ENCODE measurements at places on chromosomes 16 and 17.
A peak's percentile ranks its signal among the peaks of the same experiment; 100 is the strongest.

- DNase-seq = no peak
Observed at GRCh38 chr16:30104492-30104891, 8.5 kb upstream of the YPEL3 start.

DNA sequence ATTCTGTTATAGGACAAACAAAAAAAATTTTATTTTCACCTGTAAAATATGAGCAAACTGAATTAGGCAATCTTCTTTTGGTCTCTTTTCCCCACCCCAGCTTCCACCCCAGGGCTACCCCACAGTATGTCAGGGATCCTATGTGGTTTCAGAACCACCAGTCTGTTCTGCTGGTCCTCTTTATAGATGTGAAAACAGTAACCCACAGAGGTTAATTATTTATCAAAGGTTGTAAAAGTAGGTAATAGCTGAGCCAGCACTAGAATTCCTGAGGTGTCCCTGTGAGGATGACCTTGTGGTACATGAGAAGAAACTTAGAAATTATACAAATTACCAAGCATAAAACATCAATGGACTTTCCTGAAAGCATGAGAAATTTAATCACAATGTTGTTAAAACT, 428.7 kb downstream of the CNTNAP4 start:
- DNase-seq = no peak

DNA sequence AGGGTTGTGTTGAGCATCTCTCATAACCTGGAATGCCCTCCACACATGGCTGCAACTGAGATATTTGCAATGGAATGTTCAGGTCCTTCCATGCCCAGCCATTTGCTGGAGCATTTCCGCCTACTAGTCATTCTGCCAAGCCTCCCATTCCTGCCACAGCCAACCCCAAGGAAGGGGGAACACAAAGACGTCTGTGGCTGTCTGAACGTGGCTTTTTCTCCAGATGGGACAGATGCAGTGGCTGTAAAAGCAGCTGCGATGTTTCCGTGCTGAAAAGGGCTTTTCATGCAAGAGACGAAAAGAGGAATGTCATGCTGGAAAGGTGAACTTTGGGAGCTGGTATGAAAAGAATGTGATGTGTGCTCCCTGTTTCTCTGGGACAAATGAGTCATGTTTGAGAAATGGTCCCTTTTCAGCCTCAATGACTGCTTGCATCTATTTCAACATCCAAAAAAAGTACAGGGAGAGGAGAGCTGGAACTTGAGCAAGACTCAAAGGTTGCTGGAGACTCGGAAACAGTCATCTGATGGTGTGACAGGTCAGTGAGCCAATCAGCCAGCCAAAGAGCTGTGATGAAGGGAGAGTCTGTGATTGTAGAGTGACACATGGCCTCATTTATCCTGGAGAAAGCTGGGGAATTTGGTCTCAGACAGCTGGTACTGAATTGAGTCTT, 208.9 kb downstream of the SHISA9 start:
- peak; percentile 67 for DNase-seq

DNA sequence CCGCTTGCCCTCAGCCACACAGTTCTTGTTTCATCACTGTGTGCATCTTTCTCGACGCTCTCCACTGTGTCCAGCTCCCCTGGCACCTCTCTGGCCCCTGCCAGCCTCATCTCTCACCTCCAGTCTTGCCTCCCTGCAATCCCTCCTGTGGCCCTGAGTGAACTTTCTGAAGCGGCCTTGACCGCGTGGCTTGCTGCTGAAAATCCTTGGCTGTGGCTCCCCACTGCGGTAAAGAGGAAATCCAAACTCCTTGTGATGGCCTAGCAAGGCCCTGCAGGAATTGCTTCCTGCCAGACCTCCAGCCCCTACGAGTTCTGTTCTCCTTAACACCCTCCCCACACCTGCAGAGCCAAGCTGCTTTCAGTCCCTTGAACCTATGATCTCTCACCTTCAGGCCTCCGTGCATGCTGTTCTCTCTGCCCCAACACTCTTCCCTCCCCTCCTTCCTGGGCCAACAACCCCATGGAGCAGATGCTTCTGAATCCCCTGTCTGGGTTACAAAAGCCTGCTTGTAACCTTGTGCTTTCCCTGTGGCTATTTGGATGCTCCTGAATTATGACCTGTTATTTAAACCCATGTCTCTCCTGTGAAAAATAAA, 33.6 kb upstream of the BRD7 start:
- no peak for DNase-seq

DNA sequence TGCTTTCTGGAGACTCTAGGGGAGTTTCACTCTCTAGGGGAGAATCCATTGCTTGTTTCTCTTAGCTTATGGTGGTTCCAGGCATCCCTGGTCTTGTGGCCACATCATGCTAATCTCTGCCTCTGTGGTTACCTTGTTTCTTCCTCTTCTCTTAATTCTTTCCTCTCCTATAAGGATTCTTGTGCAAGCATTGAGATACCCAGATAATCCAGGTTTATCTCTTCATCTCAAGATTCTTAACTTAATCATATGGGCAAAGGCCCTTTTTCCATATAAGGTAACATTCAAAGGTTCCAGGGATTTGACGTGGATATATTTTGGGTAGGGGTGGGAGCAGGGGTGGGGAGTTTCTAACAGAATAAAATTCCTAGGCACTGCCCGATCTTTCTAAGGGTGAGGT, 32.6 kb downstream of the FAM20A start:
- DNase-seq = no peak

DNA sequence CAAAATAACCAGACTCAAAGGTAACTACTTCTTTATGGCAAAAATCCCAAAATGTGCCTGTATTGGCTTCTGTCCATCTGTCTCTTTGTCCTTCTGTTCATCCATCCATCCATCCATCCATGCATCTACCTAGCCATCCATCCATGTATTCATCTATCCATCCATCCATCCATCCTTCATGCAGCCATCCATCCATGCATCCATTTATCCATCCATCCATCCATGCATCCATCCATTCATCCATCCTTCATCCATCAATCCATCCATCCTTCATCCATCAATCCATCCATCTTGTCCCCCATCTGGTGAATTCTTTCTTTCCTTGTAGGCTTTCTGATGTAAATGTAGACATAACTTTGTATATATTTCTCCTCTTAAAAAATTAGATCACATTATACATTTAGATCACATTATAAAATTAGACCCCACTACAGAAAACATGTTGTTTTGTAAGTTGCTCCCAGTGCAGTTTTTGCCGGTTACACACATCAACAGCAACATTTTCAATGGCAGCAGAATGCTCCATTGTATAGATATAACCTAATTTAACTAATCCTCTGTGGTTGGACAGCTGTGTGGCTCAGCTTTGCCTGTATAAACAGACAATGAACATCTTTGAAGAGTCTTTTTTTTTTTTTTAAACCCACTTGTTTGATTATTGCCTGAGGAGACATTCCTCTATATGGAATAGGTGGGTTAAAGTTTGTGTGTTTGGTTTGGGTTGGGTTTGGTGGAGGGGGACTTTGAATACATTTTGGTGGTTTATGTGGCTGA, 72.0 kb downstream of the MSI2 start:
- DNase-seq = no peak

DNA sequence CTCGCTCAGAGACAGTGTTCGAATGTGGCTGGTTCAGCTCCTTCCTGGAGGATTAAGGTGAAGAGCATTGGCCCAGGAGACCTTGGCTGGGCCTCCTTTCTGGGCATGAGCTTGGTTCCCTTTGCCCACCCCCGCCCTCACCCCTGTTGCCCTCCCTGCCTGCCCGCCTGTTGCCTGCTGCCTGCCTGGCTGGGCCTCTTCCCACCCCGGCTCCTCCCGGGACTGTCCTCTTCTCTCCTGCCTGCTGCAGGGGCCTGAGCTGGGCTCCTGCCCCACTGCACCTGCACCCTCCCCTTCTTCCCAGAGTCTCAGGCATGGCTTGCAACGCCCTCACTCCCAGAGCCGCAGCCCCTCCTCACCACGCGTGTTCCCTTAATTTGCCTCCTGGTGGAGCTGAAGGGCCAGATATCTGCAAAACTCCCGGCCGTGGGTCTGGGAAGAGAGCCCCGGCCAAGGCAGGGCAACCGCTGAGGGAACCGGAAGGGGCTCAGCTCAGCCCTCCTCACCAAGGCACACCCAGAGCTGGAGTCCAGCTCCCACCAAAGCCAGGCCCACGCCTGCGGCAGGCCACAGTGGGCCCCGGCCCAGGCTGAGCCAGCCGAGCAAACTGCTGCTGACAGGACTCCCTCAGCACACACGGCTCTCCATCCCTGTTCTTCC, 31.2 kb downstream of the MNT start:
- no peak for DNase-seq

DNA sequence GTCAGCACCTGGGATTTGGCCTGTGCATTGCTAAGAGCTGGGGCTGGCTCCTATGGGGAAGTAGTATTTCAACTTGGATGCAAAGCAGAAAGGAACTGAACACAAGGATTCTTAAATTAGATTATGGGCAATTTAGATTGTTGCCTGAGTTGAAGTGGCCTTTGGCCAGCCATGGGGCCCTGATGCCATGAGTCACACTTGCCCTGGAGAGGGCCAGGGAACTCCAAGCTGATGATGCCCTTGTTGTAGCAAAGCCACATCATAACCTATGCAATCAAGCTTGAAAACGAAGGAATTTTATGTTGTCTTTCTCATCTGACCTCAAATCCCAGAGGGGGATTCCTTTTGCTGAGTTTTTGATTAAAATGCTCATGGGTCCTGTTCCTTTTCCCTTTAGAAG, 3.9 kb upstream of the SPATA32 start:
- DNase-seq = no peak

DNA sequence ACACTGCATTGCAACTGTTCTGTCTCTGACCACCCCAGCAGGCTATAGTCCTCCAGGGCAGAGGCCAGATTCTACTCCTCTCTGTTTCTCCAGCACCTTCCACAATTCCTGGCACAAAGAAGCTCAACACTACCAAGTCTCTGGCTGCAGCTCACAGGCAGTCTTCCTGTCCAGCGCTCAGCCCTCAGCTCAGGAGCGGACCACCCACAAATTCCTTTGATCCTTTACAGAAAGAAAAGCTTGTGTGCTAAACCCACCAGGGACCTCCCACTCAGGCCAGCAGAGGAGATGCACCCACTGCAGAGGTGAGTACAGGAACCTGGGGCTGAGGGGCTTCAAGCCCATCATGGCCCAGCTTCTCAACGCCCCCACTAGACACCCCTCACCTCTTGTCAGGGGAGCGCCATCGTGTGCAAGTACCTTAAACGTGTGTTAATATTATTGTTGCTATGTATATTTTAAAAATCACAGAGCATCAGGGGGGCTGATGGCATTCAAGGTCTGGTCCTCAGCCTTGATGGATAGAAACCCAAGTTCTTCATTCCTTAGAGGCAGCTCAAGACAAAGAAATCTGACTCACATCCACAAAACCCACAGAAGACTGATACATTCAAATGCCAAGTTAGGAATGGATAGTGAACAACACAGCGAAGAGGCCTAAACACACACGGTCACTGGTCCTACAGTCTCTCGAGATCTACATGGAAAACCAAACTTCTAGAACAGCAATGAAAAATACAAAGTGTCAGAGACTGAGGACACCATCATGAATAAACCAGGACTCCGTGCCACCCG, 8.4 kb downstream of the HSDL1 start:
- DNase-seq = no peak

DNA sequence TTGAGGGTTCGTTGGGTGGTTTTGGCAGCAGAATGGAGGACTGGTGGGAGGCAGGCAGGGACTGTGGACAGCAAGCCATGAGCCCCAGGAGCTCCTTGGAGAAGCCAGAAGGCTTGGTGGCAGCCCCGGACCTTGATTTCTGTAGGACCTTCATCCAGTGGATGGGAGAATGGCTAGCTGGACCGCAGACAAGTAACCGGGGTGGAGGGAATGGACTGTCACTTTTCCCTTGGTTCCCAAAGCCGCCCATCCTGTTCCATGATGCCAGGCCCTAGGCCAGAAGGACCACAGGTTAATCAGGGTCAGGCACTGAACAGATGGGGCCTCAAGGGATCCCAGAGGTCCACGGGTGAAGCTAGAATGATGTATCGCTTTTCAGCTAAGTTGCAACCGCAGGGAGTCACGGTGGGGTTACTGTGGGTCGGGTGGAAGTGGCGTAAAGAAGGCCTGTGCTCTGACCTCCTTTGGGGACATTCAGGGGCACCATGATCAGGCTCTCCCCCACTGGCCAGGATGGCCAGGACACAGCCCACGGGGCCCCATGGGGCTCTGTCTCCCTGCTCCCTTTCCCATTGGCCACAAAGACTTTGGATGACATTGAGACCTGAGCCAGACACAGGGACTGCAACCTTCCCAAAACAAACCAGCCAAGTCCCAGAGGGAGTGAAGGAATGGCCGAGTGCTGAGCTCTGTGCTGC, 66.9 kb upstream of the MRTFB start:
- no peak for DNase-seq

DNA sequence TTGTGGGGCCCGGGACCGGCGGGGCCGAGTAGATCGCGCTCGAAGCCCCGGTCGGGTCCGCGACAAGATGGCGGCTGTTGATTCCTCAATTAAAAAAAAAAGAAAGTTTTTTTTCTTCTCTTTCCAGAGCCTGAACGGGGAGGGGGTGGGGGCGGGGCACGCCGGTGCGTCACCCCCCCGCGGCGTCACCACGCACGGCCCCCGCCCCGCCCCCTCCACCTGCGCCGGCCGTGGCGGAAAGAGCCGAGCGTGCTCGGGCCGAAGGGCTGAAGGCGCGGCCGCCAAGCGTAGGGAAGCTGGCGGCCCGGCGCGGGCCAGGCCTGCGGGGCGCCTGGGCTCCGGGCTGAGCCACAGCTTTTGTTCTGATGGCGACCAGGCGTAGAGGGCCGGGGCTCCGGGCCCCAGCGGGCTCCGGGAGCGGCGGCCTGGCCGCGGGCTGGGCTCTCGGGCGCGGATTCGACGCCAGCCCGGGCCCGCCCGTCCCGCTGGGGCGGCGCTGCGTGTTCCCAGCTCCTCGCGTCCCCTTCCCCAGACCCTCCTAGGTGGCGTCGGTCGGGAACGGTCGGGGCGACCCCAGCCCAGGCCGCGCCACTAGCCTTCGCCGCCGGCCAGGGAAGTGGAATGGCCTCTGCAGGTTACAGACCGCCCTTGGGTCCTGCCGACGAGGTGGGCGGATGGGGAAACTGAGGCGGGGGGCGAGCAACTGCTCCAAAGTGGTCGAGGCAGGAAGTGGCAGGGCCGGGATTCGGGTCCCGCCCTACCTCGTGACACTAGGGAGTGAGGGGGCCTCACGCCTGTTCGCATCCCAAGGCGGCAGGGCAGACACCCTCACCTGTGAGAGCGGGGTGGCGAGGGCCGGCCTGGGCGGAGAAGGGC, at the start of gene CREBBP:
Gene CREBBP, minus strand, starts transcription at position 91 of the 876 bp plus-strand sequence. CDS start 797 bp downstream, outside the sequence.
- peak; percentile 93 for DNase-seq
